ENCODE measurements at places on chromosomes 12 and 14.

DNA sequence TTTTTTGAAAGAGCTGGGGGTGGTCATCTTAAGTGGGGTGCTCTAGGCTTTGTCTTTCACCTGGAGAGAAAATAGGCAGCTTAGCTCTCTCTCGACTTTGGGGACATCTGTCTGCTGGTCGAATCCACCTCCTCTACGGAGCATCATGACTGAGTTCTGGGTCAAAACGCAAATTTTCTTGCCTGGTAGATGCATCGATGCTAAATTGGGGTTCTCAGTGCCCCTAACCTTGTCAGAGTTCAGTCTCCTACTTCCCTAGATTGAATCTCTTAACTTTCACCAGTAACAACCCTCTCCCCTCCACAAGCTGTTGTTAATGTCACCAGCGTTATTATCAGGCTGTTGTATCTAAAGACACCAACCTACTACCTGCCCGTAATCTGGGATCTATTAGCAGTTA is 682 bp downstream of the FLRT2 start:
- no peak for DNase-seq

- DNase-seq, result no peak
Measured at GRCh38 chr12:13745111-13745860, 236.1 kb downstream of the GRIN2B start.

DNA sequence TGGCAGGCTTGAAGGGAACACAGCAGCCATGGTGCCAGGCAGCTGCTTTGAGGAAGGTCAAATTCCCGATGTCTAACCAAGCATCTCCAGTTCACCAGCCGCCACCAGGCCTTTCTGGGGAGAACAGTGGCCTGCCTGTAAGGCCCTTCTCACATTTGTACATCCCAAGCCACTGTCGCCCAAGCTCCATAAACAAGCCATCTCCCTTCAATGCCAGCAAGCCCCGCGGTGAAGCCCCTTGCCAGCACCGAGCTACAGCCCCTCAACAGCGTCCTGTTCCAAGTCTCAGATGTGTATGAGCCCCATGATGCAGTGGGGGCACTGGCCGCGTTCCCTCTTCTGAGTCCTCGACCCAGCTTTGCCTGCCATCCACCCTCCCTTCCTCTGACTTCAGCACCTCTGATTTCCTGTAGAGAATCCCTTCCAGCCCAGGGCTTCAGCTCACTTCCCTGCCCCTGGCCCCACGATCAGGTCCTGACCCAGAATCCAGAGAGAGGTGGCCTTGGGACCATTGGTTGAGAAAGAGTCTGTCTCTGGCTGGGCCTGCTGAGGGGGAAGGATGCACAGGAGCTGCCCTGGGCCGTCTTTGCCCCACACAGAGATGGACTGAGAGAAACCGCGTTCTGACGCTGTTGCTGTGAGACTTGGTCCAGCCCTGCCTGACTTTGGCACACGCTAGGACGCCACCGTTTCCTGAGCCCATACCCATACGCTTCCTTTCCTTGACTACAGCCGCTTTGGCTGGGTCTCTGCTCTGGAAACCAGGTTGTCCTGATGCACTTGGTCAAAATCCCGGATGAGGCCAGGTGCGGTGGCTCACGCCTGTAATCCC is 1.9 kb upstream of the MMP17 start:
- DNase-seq, result no peak

- DNase-seq, result no peak
Measured at GRCh38 chr12:122238861-122239260, 13.0 kb upstream of the DIABLO start.

DNA sequence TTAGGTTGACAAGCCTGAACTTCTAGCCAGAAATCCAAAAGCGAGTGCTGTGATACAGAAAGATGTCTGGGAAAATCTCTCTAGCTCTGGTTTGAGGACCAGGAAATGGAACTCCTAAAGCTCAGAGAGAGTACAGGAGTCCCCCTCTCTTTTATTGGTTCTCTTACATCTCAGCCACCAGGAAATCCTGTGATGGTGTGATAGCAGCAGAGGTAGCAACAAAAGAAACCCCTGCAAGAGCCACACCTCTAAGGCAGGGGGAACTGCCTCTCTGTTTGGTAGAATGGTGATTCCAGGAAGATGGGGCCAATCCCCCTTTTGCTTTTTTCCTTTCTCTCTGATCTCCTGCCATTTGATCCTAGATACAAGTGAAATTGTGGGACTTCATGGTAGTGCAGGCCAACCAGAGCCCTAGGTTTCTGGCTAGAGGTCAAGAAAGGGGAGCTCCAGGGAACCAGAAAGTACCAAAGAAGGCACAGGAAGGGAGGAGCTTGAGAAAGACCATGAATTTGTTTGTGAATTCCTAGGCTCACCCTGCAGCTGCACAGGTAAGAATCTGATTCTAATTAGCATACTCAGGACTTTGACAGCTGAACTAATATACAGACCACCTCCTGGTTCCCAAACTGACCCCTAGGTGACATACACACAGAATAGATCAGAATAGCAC is 88.5 kb downstream of the PAPLN start:
- no peak for DNase-seq

GRCh38 chr12:91225316-91225715 is 42.7 kb upstream of the DCN start:
- no peak for DNase-seq

- no peak for DNase-seq
Measured at GRCh38 chr14:85300107-85300506, 229.8 kb upstream of the FLRT2 start.

DNA sequence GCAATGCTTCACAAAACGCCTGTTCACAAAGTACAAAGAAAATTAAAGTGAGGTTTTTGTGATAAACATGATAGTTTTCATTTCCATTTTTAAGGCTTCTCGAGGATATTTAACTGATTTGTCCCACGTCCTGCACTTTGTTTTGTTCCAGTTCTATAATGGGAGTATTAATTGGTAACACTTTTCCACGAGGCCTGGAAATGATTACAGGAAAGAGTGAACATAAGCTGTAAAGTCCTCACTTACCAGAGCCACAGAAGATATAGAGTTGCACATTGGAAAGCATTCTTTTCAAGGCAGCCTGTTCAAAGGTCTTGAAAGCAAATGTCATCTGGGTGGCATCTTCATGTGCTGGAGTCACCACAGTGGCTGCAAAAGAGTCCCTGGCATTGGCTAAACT is 1236.6 kb downstream of the BCL11B start:
- no peak for DNase-seq

GRCh38 chr12:31317471-31318395 is 8.2 kb downstream of the SINHCAF start:
- DNase-seq, result no peak

DNA sequence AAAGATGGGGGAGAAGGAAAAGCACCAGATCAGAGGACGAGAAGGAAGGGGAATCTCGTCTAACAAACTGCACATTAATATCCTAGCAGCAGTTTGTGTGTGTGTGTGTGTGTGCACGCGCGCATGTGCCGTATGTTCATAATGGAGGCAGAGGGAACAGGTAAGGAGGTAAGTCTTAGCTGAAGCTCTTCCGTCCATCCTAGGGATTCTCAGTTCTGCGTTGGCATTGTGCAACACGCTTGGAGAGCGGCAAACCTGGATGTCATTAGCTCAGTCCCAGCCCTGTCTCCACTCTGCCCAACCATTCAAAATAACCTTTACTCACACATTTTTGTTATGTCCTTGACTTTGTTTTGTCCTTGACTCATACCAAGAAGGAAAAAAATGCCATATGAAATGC is 1.6 kb upstream of the C1R start:
- DNase-seq, result no peak

- DNase-seq, result no peak
Measured at GRCh38 chr12:85016413-85016812, 19.7 kb downstream of the TSPAN19 start.

- no peak for DNase-seq
Measured at GRCh38 chr12:44377443-44378187, 498.5 kb downstream of the NELL2 start.

- peak; percentile 5 for DNase-seq
Measured at GRCh38 chr12:102061096-102061559, 663 bp downstream of the WASHC3 start.

DNA sequence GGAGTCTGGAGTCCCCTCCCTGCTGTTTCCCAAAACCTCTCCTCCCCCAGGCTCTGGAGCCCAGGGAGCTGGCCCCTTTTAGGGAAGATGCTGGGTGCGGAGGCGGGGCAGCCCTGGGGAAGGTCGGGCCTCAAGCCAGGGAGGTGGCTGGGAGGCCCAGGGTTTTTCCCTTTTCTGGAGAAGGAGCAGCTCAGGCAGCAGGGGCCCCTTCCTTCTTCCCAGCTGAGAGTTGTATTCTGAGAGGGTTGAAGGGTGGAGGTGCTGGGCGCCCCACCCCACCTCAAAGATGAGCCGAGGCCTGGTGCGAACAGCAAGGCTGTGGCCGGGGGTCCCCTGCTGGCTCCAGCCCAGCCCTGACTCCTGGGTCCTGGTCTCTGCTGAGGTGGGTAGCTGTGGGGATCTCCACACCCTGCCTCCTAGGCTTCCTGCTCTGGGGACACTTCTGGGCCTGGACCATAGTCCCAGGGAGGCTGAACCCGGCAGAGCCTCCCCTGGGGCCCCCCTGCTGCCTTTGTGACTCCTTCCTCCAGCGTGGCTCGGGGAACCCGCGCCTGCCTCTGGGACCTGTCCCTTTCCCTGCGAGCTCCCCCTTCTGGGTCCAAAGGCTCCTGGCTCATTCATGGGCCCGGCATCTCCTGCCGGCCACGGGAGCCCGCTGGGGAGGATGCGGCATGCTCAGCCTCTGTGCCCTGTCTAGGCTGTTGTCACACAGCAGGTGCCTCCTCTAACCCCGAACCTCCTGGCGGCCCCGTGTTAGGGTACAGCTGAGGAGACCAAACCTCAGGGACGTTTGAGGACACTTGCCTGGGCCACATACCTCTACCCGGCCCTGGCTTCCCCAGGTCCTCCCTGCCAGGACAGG is 4.4 kb downstream of the TRMT61A start:
- no peak for DNase-seq

DNA sequence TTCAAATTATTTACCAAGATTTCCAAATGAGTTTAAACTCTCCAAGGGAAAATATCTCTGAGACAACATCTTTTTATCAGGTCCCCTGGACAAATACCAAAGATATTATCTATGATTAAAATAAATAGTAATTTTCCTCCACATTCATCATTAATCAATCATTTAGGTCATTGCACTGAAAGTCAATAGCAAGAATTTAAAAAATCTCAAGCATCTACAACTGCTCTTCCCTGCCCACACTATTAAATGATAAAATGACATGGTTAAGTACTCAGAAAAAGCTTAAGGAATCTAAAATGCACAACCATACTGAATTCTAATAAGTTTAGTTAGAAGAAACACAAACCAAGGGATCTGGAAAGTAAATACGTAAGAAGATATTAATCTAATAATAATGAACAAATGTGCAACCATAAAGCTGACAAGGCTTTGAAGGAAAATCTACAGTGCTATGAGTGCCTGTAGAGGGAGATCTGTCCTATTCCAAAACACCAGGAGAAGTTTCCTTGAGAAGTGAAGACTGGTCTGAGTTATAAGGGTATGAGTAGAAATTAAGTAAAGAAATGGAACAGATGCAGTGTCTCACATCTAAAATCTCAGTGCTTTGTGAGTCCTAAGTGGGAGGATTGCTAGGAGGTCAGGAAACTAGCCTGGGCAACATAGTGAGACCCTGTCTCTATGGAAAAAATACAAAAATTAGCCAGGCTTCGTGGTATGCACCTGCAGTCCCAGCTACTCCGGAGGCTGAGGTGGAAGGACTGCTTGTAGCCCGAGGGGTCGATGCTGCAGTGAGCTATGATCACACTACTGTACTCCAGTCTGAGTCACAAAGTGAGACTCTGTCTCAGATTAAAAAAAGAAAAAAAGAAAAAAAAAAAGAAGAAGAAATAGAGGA is 19.2 kb downstream of the INTS13 start:
- DNase-seq, result peak; percentile 68

- no peak for DNase-seq
Measured at GRCh38 chr12:95972832-95973456, 23.2 kb downstream of the HAL start.

DNA sequence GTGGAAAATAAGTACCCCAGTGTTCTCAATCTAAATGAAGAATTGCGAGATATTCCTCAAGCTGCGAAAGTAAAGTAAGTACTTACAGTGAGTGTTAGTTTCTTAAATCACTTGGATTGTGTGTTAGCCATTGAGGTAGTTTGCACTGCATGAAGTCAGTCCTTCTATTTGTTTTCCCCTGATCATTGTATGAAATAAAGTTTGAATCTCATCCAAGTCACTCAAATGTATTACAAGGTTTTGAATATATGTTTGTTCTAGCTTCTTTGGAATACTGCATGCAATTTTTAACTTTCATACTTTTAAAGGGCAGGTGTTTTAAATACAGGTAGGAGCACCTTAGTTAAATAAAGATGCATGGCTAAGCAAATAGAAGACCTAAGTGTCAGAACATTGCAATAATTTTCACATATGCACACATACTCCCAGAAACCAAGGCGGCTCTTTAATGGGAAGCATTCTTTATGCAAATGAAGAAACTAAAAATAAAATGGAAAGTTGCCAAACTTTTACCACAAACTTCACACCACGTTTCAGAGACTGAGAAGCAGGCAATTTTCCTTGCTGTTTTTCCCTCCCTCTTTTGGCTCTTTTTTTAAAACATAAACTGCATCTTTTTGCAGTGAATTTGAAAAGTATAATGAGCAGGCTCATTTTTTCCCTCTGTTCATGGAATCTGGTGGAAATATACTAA is 105.6 kb downstream of the GPR135 start:
- DNase-seq, result no peak

GRCh38 chr12:124273630-124274029 is 21.3 kb upstream of the RFLNA start:
- DNase-seq, result peak; percentile 29

GRCh38 chr12:32155041-32155440 is 48.4 kb downstream of the BICD1 start:
- DNase-seq, result no peak

GRCh38 chr14:70856851-70857495 is 47.7 kb upstream of the MAP3K9 start:
- DNase-seq, result peak; percentile 76

GRCh38 chr14:91744068-91744480 is 12.2 kb upstream of the CATSPERB start:
- DNase-seq, result no peak

DNA sequence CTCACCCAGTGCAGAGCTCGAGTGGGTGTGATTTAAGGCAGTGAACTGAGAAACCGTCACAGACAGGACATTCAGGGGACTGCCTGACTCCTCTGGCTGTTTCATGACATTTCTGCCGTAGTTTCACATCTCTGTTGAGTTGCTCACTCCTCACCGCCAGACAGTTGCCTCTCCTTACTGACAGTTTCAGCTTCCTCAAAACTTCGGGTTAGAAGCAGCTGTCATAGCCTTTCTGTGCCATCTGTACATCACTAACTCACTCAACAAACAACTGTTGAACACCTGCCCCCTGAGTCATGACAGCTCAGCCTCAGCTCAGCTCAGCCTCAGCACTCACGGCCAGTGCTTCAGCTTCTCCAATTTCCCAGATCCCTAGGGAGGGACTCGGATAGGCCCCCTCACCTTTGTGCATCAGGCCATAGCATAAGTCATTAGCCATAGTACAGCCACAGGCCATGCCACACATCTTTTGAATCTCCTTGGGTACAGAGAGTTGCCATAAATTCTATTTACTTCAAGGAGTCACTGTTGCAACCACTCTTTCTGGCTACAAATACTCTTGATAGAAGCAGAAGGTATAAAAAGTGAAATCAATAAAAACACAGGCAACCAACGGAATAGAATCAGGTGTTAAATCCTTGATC is 6.2 kb upstream of the SLC15A4 start:
- DNase-seq, result peak; percentile 25

- DNase-seq, result no peak
Measured at GRCh38 chr12:19085090-19085489, 44.4 kb upstream of the PLEKHA5 start.

- no peak for DNase-seq
Measured at GRCh38 chr12:75917715-75918114, 113.9 kb downstream of the PHLDA1 start.

GRCh38 chr12:103642240-103642864 is 55.3 kb downstream of the STAB2 start:
- DNase-seq, result no peak
